ENCODE measurements at places on chromosomes 7 and 10. TPM values are rescaled to one million over a fixed set of nuclear protein-coding genes. Genes with fewer than 3 reads are reported as not detected.

GRCh38 chr7:92456236-92456635, 9.0 kb downstream of the GATAD1 start:
- no peak for DNase-seq

- DNase-seq = no peak
Observed at GRCh38 chr7:91683823-91684222, 196.7 kb downstream of the MTERF1 start.

PAX2 gene
- 71.3 TPM for total RNA-seq

DNA sequence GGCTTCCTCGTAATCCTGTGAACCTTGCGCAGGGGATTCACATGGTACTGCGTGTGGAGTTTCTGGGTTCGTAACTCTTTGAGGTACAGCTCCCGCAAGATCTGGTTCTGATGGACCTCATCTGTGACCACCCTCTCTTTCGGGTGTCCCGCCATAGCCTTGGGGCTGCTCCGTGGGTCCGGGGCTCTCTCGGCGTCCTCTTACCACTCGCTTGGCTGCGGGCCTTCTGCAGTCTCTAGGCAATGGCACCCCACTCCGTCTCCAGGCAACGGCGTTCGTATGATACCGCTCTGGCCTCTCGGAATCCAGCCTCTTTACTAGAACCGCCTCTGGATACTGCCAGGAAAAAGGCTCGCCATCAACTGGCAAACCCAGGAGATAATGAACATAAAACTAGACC, 54.7 kb upstream of the AMPH start:
- DNase-seq = no peak

DNA sequence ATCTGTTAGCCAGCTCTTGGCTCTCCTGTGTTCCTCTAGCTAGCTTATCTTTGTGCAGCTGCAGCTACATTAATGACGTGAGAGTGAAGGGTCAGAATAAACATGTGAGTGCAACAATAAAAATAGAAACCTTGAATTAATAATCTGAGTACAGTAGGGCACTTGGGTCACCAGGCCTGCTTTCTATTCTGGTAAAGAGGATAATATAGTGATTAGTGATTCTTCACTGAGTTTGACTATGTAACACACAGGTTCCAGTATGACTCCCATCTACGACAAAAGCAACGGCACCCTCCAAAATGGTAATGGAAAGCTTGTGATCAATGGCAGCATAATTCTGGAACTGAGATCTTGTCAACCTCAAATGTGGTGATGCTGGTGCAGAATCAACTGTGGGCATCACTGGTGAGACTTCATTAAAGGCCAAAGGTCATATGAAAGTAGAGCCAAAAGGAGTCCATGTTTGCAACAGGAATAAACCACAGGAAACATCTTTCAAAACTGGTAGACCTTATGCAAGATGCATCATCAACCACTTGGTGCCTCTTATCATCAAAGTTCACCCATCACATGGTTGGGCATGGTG, 77.6 kb downstream of the NRBF2 start:
- DNase-seq = no peak

DNA sequence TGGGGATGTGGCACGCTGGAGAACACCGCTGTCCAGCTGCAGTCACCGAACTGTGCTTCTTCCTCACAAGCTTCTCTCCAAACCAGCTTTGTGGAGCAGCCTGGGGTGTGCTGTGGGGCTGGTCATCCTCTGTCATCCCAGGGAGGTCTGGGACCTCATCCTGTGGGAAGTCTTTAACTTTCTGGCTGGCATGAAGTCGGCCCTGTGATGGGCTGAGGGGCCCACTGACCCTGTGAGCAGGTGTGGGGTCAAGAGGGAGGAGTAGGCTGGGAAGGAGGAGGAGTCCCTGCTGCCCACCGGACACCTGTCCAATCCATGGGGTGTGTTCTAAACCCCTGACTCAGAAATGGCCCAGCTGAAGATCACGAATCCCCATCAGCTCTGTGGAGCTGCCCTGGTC, 136.2 kb upstream of the SHH start:
- DNase-seq = no peak

DNA sequence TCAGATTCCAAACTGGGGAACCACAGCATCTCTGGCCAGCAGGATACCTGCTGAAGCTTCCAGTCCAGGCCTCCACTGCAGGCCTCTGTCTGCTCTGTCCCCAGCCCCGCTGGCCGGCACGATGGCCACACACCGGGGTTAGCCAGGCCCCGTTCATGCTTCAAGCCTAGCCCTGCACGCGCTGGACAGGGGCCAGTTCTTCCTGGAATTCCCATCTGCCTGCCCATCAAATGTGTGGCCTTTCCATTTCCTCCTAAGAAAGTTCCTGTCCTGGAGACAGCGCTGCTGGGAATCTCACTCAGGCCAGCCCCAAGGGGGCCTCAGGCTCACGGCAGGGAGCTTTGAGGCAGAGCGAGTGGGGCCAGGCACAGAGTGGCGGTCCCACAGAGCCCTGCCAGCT, 18.0 kb downstream of the SH2B2 start:
- no peak for DNase-seq

DNA sequence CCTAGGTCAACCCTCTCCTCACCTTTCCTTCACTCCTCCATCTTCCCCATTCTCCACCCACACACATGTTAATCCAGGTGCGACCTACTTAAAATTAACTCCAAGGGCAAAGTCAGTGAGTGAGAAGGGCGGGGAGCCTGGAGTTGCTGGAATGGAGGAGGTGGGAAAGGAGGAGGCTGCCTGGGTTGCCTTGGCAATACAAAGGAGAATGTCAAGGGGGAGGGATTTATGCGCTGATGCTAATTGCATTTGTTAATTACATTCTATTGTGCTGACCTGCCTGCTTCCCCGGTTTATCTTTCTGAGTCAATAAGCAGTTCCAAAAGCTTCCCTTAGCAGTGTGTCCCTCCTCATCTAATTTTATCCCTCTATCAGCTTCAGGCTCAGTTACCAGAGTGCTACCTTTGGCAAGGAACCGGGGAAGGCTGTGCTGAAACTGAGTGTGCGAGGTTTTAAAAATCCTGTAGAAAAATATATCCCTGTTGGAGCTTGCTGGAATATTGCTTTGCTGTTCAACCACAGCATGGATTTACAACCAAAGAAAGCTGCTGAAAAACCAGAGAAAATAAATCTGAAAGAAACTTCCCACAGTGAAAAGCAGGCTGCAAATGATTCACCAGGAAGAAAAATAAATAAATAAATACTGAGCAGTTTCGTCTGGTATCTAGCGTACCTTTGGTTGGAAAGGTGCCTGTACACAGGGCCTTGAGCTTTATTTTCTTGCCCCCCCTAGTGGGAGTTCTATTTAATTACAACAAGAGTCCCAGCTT, 113.2 kb upstream of the DGKB start:
- peak; percentile 92 for DNase-seq
